ENCODE measurements at places on chromosomes 1 and 21.

GRCh38 chr1:51650198-51650597 is 33.3 kb downstream of the OSBPL9 start:
- no peak for DNase-seq

- DNase-seq = no peak
Measured at GRCh38 chr1:76677416-76678405, 189.6 kb upstream of the ST6GALNAC5 start.

DNA sequence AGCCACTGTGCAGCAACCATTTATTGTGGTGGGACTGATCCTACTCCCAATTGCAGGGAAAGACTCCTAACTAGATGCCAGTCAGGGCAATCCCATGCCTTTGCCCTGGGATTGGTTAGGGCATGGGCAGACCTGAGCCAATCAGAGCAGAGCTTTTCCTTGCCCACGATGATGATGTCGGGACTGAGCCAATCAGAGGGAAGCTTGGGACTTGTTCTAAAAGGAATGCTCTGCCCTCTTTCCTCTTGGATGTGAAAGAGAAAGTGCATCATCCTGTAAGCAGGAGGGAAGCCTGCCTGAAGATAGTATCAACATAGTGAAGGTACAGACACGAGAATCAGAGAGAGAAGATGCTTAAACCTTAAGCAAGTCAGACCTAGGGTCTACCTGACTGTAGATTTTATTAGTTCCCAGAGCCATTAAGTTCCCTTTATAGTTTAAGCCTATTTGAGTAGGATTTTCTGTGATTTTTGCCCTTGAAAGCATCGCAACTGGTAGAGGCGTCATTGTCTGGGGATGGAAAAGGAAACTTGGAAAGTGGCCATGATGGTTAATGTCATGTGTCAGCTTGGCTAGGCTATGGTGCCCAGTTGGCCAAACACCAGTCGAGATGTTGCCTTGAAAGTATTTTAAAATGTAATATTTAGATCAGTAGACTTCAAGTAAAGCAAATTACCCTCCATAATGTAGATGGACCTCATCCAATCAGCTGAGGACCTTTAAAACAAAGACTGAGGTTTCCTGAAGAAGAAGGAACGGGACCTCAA is 19.9 kb downstream of the IRF2BP2 start:
- DNase-seq = no peak

- no peak for DNase-seq
Measured at GRCh38 chr21:39348040-39348354, 891 bp downstream of the HMGN1 start.

DNA sequence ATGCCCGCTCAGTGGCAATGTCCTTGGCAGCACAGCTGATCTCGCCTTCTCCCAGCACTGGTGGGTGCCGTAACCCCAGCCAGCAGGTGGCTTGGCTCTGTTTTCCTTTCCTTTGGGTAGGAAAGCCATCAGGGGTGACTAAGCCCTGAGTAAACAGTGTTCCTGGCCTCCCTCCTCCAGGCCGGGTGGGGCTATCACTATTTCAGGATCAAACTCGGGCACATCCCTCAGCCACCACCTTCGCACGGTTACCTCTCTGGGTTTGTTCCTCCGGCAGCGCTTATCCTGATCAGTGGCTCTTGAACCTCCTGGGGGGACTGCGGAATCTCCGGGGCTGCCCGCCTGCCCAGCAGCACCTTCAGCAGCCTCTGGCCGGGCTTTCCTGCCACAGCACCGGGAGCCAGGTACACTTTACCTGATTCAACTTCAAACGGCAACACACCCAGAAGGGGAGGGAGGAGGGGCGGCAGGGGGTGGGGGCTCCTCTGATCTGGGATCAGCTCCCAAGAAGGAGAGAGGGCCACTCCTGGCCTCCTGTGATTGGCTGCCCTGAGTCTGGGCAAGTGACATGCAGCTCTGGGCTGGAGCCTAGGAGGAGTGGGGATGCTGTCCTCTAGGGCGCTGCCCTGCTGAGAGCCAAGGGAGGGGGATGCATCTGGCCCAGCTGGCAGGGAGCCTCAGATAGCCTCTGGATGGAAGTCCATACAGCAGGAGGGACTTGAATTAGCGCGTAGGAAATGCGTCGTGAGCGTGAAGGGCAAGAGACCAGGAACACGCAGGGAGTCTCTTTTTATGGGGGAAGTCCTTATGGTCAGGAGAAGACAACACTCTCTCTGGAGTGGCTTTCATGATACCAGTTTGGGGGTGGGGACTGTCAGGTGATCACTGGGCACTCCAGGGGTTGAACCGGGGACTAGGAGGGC is at the start of gene ASCL5:
Gene ASCL5 (minus strand): TSS at position 353 of the 923 bp plus-strand sequence. CDS start 11,812 bp downstream, outside the sequence.
- no peak for DNase-seq

GRCh38 chr1:195332102-195332501 is 1276.1 kb downstream of the KCNT2 start:
- no peak for DNase-seq

DNA sequence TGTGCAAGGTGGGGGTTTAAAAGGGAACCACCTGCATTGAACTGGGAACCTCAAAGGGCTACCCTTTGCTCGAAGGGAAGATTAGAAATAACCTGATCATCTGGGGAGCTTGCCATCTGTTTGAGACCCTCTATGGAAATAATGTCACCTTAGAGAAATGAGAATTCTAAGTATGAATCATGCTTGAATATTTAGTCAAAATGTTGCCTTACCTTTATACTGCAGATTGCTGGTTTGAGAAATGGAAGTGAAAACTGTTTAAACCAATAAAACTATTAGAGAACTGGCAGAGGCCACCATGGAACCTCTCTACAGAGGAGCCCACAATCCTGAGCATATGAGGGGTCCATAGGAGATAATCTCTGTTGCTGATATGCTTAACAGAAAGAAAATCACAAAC is 131.2 kb upstream of the FAM78B start:
- DNase-seq = no peak

DNA sequence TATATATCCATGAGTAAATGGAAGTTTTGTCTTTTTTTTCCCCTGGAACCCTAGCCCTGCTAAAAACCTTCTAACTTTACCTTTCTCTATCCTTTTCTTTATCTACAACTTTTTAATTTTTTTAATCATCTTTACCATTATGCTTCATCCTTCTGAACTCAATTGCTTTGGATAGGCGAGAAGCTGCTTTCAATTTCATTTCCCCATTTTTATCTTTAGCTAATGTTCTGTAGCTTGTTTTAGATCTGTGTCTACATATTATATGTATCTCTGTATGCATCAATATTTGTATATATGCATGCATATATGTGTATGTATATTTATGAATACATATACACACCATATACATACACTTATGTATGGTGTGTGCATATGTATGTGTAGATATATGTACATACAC is 57.4 kb downstream of the PTPRC start:
- no peak for DNase-seq

GRCh38 chr21:38986806-38987632 is 181.3 kb downstream of the ETS2 start:
- DNase-seq = no peak

DNA sequence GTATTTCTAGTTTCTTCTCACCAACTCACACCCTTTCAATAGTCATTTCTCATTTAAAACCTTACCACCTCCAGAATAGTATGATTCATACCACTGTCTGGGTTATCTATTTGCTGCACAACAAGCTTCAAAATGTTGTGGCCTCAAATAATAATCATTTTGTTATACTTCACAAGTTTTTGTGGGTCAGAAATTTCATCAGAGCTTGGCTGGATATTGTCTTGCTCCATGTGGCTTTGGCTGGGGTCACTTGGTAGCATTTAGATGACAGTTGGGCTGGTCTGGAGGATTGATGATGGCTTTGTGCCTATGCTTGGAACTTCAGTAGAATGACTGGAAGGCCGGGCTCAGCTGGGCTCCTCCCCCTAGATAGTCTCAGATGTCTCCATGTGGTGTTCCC is 66.0 kb downstream of the TGFB2 start:
- DNase-seq = no peak

GRCh38 chr1:230791986-230792564 is 44.9 kb downstream of the CAPN9 start:
- no peak for DNase-seq

GRCh38 chr1:162003830-162004215 is 19.8 kb downstream of the OLFML2B start:
- DNase-seq = no peak

DNA sequence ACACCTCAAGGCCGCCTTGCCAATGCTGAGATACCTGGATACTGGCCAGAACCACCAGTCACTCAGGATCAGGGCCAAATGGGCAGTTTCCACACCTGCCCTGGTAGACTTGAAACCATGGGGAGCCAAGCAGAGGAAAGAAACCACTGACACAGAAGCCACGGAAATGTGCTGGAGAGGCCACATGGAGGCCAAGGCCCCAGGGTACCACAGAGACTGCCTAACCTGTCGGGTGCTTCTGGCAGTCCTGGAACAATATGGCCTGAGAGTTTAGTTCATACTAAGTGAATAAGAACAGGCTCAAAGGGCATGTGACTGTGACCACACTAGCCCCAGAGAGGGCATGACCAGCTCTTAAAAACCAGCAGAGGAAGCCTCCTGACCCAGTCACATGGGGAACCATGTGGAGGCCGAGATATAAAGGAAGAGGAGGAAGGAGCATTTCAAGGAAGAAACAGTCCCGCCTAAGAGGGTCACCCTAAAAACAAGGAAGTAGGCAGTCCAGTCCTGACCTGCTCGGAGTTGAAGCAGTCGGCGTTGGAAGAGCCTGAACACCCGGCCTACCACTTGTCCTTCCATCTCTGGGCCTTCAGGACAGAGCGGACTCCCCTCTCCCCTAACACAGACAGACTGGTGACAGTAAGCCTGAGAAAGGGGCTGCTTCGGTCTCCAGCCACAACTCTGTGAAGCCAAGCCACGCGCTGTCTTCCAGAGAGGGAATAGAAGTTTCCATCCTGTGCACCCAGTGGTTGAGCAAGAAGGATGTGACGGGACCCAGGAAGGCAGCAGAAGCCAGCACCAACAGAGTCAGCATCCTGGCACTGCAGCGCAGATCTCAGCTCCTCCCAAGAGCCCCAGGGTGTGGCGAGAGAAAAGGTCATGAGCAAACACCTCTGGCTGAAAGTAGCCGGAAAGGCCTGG is at the start of gene DENND2D:
Gene DENND2D (minus strand): TSS at position 766 of the 921 bp plus-strand sequence. CDS start 187 bp downstream, at position 579.
- DNase-seq = peak; percentile 92

DNA sequence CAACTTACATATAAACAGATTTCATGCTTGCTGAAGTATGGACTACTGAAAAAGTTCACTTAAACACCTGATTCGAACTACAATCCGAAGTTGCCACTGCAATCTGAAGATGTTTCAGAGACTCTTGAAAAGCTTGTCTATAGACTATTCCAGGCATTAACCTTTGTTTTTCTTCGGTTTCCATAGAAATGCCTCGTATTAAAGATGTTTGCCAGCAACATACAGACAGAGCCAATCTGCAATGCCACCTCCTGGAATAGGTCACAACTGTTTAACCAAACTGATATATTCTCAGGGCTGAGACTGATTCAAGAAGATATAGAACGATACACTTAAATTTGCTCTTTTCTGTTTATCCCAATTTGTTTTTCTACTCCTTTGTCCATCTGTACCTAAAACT is 28.9 kb upstream of the DMRTB1 start:
- no peak for DNase-seq

- DNase-seq = no peak
Measured at GRCh38 chr21:33317145-33317544, 7.6 kb upstream of the IFNAR1 start.

DNA sequence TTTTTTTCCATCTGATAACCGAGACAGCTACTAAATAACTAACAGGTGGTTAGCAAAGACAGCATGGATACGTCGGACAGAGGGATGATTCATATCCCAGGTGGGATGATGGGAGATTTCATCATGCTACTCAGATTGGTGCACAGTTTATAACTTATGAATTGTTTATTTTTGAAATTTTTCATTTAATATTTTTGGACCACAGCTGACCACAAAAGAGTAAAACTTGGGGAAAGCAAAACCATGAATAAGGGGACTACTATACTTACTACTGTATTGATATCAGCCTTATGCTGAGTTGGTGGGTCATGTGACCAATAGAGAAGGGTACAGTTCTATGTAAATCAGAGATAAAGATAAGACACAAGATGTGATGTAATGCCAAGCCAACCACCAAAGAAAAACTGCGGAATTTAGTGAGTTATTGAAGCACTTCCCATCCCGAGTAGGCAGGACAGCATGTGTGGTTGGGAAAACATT is 248.1 kb upstream of the C1orf105 start:
- no peak for DNase-seq

DNA sequence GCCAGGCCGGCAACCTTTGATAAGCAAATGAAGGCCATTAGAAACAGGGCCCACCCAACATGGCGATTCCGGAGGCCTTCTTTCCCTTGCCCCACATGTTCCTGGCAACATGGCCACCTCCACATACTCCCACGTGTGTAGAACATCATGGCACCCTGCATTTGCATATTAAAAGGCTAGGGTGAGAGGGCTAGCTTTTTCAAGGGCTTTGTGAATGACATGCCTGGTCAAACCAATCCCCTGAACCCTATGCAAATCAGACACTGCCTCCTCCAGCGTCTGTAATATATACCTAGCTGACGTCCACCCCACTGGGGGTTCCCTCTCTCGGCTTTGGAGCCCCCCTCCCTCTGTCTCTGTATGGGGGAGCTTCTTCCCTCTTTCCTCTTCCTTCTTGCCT is 1.6 kb downstream of the ADCY10 start:
- DNase-seq = no peak

GRCh38 chr1:44254392-44254910 is 41.2 kb downstream of the DMAP1 start:
- DNase-seq = no peak

DNA sequence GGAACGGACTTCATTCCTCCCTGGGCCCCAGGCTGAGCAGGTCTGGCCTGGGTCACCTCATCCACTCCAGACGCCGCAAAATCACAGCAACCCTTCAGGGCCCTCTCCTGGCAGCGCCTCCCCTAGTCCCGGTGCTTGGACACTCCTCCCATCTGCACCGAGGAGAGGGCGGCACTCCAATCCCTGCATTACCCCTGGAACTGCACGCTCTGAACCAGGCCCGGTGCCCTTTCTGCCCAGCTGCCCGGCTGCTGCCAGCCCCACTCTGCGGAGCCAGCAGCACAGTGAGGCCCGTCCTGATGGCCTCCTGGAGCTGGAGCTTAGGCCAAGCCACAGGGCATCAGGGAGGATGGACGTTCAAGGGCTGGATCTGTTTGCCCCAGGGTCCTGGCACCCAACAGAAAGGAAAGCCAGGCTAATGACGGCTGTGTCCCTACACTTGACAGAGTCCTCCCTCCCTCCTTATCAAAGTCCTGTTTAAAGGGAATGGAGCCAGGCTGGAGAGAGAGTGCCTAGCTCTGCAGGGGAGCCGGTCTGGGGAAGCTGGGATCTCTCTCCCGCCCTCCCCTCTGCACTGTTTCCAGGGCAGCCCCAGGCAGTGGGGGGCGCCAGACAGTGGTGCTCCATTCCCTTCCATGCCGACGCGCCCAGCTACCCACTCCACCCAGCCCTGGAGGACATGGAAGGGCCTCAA is 12.7 kb downstream of the COL6A2 start:
- no peak for DNase-seq

GRCh38 chr1:209062081-209062620 is 521.4 kb upstream of the CAMK1G start:
- no peak for DNase-seq

DNA sequence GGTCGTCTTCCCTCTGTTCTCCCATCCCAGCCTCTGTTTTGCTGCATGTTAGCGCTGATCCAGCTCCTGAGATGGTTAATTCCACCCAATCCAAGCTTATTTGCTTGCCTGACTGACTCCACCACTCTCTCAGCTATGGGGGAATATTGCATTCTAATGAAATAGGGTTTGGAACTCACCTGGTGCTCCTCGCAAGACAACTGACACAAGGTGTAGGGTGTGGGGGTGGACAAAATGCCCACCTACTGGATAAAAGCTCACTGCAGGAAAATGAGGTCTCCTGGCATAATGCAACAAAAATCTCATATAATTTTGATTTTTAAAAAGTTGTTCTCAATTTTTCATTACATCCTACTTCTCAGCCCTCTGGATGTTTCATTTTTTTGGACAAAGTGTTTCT is 259.0 kb downstream of the ZNF648 start:
- no peak for DNase-seq
